ENCODE measurements at places on chromosomes 7 and 10. TPM values are rescaled to one million over a fixed set of nuclear protein-coding genes. Genes with fewer than 3 reads are reported as not detected.

- no peak for DNase-seq
Measured at GRCh38 chr10:63129888-63130287, 3.2 kb upstream of the NRBF2 start.

- no peak for DNase-seq
Measured at GRCh38 chr10:117164592-117165537, 26.8 kb upstream of the VAX1 start.

DNA sequence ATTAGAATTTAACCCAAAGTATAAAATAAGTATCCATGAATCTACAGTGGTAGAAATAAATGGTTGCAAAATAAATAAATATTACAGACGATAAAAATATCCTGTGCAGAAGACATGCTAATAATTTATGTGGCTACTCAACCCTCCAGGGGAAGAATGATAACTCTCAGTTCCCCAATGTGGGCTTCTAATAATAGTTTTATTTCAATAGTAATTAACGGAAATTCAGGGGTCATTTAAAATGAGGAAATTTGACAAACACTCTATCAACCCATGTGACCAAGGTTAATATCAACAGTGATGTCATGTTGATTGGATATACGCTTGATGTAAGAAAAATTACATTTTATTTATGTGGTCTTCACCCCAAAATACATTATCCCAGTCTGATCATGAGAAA lies 1082.6 kb upstream of the LRRTM3 start:
- no peak for DNase-seq

DNA sequence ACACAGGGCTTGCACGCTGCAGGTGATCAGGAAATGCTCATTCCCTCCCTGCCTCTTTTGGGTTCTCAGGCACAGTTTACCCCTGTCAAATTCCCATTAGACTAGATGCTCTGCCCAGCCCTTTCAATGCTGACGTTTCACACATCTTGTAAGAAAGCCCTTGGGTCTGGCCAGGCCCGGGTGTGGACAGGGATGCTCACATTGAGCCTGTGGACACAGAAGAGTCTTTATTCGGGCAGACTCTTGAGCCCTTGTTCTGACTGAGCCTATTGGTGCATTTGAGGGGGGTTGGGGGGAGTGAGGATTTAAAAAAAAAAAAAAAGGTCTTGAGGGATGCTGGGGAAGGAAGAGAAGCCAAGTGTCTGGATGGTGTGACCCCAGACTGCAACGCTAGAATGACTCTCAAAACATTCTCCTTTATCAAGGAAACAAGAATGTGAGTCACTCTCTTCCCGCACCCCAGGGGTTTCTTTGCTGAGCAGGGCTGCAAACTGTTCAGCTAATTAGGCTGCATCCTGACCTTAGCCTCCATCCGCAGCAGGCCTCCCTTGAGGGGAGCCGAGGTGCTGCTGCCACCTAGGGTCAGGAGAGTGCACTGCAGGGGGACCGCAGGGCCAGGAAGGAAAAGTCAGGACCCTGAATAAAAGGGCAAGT lies 53.6 kb upstream of the TMEM72 start:
- DNase-seq, result peak; percentile 75

DNA sequence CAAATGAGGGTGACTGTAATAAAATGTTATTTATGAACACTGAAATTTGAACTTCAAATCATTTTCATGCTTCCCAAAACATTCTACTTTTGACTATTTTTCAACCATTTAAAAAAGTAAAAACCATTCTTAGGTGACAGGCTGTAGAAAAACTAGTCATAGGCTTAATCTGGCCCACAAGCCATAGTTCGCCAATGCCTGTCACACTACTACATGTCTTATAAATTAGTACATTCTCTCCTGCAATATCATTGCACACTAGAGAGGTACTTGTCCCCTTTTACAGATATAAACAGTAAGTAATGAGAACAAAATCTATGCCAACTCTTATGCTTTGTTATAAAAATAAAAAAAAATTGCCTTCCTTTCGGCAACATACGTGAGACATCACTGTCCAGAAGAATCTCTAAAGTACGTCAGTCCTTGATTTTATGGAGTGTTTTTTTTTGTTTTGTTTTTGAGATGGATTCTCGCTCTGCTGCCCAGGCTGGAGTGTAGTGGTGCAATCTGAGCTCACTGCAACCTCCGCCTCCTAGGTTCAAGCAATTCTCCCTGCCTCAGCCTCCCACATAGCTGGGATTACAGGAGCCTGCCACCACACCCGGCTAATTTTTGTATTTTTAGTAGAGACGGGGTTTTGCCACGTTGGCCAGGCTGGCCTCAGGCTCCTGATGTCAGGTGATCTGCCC lies 23.2 kb downstream of the UPF2 start:
- DNase-seq, result no peak

- DNase-seq, result peak; percentile 24
Measured at GRCh38 chr7:116212869-116213268, 2.5 kb downstream of the TES start.

- DNase-seq, result no peak
Measured at GRCh38 chr7:26625286-26625685, 239.1 kb downstream of the SKAP2 start.

DNA sequence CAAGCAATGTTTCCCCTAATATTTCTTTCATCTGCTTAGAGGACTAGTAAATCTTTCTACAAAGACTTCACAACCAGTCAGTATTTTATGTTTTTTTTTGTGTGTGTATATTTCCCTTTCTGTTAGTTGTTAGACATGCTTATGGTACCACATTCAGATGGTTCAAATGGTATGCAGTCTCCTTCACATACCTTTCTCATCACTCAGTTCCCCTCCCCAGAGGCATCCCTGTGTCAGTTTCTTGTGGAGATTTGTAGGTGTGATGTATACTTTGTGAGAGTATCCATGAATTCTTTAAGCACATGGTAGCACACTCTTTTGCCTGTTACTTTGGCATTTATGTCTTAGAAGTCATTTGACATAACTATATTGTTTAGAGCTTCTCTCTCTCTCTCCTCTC lies 4.4 kb downstream of the ZNF485 start:
- DNase-seq, result no peak

GRCh38 chr10:69318106-69318866 lies 40.0 kb downstream of the HK1 start:
- peak; percentile 84 for DNase-seq

- DNase-seq, result no peak
Measured at GRCh38 chr10:29823553-29824080, 188.8 kb upstream of the SVIL start.

DNA sequence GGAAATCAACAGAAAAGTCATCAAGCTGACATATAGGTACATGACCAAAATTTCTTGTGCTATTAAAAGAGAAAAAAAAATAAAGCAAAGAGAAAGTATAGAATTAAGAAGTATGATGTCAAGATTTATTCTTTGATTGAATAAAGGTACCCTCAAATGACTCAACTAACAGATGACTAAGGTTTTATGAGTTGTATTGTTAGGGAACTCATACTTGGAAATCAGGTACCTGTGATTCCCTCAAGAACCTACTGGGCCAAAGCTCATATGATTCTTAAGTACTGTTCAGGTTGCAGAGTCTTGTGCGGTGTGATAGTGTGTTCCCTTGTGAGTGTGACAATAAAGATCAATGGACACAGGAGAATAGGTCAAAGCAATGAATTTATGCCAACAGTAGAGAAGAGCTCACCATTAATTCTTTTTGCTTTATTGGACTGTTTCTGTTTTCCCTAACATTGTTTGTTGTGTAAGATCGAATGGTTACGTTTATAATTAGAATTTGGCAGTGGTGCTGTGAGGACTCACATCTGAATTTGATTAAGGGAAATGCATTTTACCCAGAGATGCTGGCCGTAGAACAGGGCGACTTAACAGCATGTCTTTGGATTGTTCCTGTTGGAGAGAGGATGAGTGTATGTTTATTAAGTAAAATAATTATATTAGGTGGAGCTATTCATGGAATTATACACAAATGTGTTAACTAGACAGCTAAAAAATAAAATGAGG lies 293.2 kb upstream of the SEMA3D start:
- DNase-seq, result no peak

- no peak for DNase-seq
Measured at GRCh38 chr7:135704074-135704473, 23.9 kb downstream of the SLC13A4 start.

DNA sequence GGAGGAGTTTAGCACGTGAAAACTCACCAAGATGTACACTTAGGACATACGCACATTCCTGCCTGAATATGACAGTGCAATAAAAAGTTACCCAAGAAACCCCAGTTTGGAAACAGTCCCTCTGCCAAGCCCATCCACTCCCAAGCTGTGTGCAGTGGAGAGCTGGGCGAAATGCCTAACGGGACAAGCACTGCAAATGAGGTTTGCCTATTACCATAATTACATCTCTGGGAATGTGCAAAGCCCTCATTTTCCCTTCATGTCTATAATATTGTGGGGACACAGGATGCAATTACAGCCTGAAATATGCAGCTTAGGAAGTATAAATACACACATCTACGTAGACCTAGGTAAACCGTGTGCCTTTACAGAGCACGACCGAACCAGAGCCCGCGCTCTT lies 117.5 kb downstream of the PLXNA4 start:
- no peak for DNase-seq

DNA sequence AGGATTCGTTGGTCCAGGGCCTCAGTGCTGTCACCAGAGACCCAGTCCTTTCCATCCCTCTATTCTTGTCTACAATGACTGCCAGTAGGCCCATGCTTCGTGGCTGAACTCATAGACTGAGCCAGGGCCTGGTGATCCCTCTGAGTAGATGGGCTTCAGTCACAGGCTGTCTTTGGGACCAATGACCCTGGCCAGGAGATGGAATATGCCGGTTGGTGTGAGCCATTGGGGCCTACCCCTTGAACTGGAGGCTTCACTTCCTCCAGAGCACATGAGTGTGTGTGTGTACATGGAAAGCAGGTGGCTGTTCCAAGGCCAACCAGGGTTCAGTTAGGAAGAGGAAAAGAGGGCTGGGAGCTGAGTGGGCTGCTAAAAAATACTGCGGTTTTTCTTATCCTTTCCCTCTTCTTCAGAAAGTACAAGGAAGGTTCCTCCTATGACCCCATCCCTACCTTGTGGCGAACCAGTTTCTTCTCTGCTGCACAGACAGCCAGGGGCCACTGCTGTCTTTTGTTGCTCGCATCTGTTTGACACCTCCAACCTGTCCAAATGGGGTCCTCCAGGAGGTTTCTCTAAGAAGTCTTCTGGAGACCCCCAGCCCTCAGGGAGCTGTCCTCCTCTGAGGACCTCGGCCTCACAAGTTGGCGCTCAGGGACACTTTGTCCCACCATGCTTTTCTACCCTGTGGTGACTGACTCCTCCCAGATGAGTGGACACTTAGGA lies 36.6 kb downstream of the ADRA2A start:
- DNase-seq, result no peak

DNA sequence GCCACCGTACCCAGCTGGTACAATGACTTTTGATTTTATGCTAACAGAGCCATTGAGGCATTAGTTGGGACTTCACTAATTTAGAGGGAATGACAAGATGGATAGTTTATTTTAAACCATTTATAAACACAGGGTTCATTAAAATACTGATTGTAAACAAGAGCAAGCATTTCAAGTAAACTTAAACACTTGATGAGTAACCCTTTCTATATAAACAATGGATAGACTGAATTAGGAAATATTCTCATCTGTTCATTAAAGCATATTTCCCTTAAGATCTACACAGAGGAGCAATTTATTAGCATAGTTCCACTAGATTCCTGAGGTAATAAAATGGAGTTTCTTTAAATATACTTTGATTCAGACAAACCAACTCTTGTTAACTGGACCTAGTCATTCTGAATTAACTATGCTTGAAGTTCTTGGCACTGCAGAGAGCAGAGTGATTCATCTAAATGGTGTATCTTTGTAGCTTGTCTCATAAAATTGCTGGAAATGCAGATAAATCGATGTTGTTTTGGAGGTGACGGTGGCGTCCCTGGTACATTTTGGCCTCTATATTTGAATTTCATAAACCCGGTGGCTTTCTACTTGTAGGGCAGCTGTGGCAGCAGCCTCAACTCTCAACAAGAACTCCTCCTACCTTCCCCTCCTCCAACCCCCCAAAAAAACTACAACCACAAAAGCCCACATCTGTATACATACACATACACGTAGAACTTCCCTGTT lies 15.4 kb upstream of the VDAC2 start:
- no peak for DNase-seq

DNA sequence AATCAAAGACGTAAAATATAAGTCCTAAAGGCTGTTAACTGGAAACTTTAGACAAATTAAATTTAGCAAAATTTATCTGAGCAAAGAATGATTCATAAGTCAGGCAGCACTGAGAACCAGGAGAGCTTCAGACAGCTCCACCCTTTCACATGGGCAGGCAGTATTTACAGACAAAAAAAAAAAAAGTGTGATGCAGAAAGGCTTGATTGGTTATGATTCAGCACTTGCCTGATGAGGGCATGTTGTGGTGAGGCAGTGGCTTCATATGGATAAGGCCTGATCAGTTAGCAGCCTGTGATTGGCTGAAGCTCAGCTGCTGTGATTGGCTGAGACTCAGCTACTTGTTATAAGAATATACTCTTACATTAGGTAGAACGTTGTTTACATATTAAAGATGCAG lies 495.4 kb upstream of the POM121L12 start:
- DNase-seq, result no peak

DNA sequence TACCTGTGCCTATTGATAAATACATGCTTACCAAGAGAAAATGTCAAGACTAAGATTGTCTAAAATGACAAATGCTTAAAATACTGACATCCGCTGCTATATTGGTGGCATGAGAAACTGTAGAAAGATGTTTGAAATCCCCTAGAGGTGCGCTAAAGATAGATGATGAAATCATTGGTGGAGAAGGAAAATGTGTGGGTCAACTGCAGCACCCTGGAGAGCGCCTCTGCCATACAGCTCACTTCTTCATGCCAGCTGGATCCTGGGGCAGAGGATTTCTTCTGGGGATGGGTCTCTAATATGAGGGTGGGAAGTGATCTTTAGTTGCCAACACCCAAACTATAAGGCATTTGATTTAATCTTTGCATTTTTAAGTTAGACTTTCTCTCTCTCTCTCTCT lies 680.4 kb upstream of the POM121L12 start:
- no peak for DNase-seq

GRCh38 chr10:73494213-73494612 lies 1.6 kb downstream of the PPP3CB start:
- no peak for DNase-seq

The CLEC2L gene
- total RNA-seq, result not detected

The MMP21 gene
- total RNA-seq, result 0.34 TPM

The HABP2 gene
- total RNA-seq, result 0.19 TPM

The ZNF467 gene
- total RNA-seq, result 12.7 TPM

The DGKB gene
- total RNA-seq, result not detected

The BMPER gene
- 0.70 TPM for total RNA-seq

The ADCYAP1R1 gene
- total RNA-seq, result not detected

The GLI3 gene
- total RNA-seq, result 1.0 TPM

The SPDYE16 gene
- total RNA-seq, result not detected

The SPDYE2 gene
- total RNA-seq, result not detected

The NEBL gene
- total RNA-seq, result 2.6 TPM

The NEUROG3 gene
- total RNA-seq, result not detected

The OR2A7 gene
- not detected for total RNA-seq

The FAM25G gene
- total RNA-seq, result not detected

The ADAMTS14 gene
- 0.05 TPM for total RNA-seq

The SYT15B gene
- total RNA-seq, result 0.51 TPM
